ENCODE measurements at places on chromosomes 4 and X.

GRCh38 chr4:6021831-6022606 lies 3.8 kb upstream of the C4orf50 start:
- no peak for DNase-seq

DNA sequence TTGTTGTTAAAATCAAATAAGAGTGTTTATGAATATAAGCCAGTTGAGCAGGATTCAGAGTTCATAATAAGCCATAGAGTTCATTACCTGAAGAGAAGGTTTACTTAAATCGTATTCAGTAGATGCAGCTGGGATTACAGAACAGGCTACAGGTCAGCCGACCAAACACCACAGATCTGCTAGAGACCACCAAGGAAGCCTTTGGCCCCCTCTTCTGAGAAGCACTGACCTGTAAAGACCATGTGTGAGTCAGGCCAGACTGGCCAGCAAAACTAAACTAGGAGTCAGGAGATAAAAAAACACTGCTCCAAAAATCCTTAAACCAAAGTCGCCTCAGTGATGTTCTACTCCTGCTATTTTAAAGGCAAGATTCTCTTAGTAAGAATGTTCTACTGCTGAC lies 1125.5 kb downstream of the FAT4 start:
- no peak for DNase-seq

DNA sequence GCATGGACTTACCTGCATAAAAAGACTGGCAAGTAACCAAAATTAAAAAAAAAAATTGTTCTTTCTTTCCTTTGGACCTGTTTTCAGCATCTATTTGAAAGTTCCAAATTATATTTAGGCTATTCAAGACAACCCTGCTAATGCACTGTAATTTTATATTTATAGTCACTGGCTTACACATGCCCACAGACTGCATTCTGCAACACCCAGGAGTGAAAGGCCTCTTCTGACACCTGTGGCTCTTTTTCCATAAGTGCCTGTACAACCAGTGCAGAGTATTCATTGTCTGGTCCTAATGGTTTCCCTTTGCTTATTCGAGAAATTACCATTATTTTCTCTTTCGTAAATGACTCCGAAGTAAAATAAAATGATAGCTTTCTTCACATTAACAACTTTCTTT lies 143.3 kb downstream of the RNF150 start:
- DNase-seq = no peak

DNA sequence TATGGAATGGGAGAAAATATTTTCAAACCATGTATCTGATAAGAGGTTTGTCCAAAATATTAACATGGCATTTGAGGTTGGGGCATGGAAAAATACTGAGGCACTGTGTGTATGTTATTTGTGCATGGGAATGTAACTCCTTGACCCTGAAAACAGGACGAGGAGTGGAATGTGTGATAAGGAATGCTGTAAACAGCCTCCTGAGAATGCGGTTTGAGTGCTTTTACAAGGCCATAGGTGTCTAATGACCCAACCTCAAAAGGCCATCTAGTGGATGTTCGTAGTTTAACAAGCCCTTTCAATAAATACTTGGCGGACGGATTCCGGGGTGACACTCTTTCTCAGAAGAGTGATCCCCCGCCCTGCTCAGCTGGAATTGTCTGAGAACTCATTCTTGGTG lies 162.9 kb upstream of the USP9X start:
- peak; percentile 28 for DNase-seq

- DNase-seq = no peak
These were observed 51.2 kb downstream of the HMX1 start for GRCh38 chr4:8820178-8821102.

- DNase-seq = no peak
These were observed 231.4 kb downstream of the PPP3CA start for GRCh38 chr4:101115887-101116286.

GRCh38 chr4:184375027-184375426 lies 99.3 kb downstream of the IRF2 start:
- DNase-seq = no peak

- DNase-seq = peak; percentile 28
These were observed 201.0 kb upstream of the NEIL3 start for GRCh38 chr4:177108708-177109107.

DNA sequence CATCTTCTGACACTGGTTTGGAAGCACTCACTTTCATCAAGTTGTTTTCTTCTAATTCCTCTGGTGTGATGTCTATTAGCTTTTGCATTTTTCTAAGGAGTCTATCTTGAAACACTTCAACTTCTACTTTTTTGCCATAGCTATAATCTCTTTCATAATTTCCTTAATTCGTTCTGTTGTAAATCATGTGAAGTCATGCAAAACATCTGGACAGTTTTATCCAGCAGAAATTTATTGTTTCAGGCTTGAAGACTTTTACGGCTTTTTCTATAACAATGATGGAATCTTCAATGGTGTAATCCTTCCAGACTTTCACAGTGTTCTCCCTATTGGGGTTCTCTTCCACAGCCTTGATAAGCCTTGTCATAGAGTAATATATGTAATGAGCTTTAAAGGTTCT lies 74.9 kb upstream of the PABPC4L start:
- DNase-seq = no peak

GRCh38 chr4:93605163-93605562 lies 223.4 kb upstream of the ATOH1 start:
- no peak for DNase-seq

DNA sequence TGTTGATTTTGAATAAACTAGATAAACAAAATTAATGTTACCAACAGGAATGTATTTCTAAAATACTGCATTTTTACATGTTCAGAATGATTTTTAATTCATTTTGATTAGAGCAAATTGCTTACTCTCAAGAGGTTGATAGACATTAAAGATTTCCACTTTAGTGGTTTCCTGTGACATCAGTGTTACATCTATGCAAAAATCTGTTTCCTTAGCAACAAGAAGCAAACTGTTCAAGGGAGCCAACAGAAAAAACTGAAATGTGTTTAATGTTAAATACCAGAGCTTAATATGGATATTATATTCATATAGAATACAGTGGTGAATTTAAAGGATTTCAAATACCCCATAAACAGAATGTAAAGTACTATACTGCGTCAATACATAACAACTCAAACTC lies 277.8 kb downstream of the GABRG1 start:
- no peak for DNase-seq

GRCh38 chrX:120457766-120458180 lies 11.3 kb downstream of the LAMP2 start:
- no peak for DNase-seq

- no peak for DNase-seq
These were observed 159.4 kb upstream of the TENM3 start for GRCh38 chr4:182083671-182084410.

DNA sequence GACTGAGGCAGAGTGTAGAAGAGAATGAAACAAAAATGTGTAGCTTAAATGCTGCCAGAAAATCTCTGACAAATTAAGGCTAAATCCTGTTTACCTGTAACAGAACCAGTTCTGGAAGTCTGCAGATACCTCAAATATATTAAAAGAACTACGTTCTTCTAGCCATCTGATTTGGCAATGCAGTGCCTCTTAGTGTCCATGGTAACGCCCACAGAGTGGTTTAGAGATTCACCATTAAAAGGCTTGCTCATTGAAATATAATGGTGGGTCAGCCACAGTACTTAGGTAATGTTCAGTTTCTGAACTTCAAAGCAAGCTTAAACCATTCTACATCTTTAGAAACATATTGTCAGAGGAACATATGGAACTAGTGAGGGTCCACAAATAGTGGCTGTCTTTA lies 23.2 kb upstream of the LUZP4 start:
- DNase-seq = no peak

- DNase-seq = peak; percentile 45
These were observed 32.7 kb downstream of the IRF2 start for GRCh38 chr4:184441461-184442313.

DNA sequence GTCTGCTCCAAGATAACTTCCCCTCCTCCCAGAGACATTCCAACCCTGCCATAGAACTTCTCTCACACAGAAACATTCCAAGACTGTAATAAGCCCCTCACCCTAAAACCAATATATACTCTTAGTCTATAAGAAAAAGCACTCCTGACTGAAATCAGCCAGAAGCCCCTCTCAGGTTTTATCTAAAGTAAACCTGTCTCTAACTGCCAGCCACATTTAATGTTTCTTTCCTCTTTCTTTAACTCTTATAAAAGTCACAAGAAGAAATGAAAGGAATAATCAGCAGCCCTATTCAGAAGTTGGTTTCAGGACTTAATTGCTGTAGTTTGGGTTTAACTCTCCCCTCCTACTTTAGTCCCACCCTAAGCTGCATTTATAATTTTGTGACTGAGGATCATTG lies 165.0 kb upstream of the ZCCHC13 start:
- DNase-seq = no peak

GRCh38 chrX:28016823-28017222 lies 35.6 kb upstream of the DCAF8L1 start:
- no peak for DNase-seq

DNA sequence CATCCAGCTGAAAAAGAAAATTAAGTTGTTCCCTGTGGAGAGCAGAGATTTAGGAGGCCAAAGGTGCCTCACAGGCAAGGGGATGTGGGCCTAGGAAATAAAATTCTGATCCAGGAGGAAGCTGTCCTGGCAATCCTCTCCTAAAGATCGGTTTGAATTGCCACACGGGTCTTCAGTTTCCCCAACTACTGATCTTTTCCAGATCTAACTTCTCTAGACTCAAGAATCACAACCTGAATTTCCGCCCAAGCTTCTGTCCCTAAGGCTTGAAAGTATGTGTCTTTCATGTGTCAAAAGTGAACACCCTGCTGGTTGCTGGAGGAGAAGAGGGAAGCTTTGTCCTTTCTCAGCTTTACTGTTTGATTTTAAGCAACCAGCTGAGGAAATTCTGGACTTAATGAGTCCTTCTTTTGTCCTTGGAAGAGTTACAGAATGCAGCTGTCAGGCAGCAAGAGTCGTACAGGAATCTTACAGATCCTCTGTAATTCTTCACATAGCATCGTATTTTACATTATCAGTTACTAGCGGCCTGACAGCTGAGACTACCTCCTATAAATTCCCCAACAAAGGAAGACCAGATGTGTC lies 93.8 kb downstream of the INPP4B start:
- DNase-seq = no peak

DNA sequence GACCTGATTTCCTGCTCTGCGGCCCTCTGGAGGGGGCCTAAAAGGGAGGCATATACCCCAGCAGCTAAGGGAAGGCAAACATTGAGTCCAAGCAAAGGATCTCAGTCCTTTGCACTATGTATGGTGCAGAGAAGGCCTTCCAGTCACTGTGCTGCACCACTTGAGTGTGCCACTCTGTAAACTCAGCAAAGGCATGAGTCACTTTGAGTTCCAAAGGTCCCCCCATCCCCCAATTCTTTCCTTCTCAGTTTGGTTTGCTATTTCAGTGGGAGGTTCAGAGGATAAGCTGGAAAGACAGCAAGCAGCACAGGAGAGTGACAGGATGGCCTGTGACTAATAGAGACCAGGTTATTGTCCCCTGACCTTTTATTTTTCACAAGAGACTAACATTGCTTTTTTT lies 131.3 kb downstream of the FHDC1 start:
- peak; percentile 42 for DNase-seq

- no peak for DNase-seq
These were observed 18.5 kb upstream of the DCAF4L1 start for GRCh38 chr4:41963105-41963504.

- peak; percentile 64 for DNase-seq
These were observed 30.4 kb downstream of the PGRMC1 start for GRCh38 chrX:119266364-119266995.

- no peak for DNase-seq
These were observed 253.2 kb upstream of the RASGEF1B start for GRCh38 chr4:81724925-81725329.

DNA sequence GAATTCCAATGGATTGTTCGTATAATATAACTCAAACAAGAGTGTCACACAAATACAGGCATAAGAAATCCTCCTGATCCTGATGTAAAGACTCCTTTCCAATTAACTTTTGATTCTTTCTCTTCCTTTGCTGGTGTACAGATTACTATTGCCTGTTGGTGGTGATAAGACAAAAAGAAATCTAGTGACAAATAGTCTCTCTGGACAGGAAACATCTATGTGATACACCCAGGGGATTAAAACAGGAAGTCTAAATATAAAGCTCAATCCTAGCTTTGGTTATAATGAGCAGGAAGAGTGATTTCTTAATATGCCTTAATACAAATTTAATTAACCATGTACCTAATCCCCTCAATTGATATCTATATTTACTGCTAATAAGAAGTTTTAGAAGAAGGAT lies 45.1 kb downstream of the ARHGEF6 start:
- no peak for DNase-seq

- DNase-seq = no peak
These were observed 8.3 kb downstream of the GPR82 start for GRCh38 chrX:41732260-41732659.

DNA sequence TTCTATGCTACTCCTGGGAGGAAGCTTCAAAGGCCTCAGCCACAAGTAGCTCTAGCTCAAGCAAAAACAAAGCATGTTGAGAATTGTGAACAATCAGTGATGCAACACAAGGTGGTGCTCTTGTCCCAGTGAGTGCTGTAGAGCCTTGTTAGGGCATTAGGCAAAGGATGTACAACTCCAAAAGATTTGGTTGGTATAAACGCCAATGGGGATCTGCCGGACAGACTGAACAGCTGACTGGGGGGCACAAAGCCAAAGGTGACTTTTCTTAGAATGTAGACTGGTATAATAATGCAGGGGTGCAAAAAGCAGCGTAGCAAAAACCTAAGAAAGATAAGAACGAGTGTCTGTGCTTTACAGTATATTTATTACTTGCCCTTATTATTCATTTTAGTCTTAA lies 62.6 kb upstream of the ALB start:
- peak; percentile 21 for DNase-seq

DNA sequence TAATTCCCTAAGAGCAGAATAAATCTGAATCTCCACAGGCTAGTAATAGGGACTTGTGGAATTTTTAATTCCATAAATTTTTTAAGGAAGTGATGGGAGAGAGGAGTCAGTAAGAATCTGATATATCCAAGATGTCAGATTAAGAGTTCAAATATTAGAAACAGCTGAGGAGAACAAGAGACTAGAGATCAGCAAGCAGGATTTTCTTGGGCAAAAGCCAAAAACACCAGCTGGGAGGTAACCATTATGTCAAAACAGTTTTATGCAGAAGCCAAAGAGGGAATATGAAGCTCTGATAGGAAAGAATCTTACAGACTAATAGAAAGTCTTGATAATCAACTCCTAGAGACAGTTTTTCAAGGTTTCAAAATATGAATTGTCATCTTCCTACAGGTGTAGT lies 72.2 kb upstream of the RBPJ start:
- DNase-seq = peak; percentile 28

DNA sequence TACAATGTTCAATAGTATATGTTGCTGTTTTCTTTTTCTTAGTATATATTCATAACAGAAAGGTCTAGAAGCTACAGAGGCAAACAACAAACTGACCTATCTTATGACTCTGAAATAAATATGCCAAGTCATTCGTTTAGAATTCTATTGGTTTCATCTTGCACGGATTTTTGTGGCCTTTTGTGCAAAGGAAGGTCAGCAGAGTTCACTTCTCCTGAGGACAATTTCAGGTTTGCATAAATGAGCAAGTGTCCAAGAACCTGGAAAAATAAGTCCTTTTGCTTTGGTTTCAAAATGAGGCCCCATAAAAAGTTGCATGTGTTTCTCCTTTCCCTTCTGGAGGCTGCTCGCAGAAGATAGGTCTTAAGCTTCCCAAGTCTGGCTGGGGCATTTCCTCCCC lies 156.9 kb downstream of the APBB2 start:
- no peak for DNase-seq
